GM03348 (cell line): ENCODE measurements at places on chromosomes 2 and 18.
A peak's percentile ranks its signal among the peaks of the same experiment; 100 is the strongest.

DNA sequence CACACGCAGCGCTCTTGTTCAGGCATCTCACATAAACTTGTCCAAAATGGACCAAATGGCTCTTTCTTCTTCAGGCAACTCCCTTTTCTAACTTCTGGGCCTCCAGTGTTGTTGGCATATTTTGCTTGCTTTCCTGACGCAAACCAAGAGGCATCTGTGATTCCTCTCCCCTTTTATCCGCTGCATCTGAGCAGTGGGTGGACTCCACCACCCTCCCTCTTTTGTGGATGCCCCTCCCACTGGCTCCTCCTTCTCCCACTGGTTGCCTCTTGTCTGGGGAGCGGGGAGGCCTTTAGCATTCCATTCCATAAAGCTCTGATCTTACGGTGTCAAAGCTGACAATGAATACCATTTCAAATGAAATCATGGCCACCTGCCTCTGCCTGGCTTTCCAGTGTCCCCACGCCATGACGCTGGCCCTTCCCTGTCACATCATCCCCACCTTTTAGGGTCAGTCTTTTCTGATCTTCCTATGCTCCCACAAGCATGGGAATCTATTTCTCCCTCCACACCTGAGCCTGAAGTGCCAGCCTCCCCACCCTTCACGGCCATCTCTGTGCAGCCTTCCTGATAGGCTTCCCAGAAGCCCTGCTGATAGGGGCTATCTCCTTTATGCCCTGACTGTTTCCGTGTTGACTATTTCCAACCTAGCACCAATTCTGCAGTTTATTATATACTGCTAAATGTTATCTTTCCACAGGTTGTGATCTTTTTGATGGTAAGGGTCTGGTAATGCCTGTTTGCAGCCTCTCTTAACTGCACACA is 51.5 kb downstream of the RPL37A start:
- no peak for DNase-seq

GRCh38 chr2:195494451-195494850 is 162.6 kb upstream of the SLC39A10 start:
- DNase-seq: peak; percentile 15

- DNase-seq: no peak
These were observed 299.7 kb downstream of the TNS1 start for GRCh38 chr2:217703102-217703501.

DNA sequence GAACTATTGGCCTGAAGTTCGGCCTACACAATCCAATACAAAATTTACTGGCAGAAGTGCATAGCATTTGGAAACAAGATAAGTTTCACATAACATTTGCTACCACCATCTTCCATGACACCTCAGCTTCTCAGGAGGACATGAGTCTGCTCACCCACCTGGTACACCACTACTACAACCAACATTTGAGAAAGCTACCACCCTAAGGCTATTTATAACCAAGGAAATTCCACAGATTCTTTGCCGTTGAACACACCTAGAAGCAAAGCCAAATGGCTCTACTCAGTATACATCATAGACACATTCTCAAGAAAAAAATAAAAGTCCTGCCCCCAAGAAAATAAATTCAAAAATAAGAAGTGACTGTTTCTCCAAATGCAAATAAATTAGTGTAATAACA is 145.3 kb downstream of the SPAG16 start:
- no peak for DNase-seq

GRCh38 chr2:197170208-197170607 is 140.4 kb downstream of the ANKRD44 start:
- no peak for DNase-seq

DNA sequence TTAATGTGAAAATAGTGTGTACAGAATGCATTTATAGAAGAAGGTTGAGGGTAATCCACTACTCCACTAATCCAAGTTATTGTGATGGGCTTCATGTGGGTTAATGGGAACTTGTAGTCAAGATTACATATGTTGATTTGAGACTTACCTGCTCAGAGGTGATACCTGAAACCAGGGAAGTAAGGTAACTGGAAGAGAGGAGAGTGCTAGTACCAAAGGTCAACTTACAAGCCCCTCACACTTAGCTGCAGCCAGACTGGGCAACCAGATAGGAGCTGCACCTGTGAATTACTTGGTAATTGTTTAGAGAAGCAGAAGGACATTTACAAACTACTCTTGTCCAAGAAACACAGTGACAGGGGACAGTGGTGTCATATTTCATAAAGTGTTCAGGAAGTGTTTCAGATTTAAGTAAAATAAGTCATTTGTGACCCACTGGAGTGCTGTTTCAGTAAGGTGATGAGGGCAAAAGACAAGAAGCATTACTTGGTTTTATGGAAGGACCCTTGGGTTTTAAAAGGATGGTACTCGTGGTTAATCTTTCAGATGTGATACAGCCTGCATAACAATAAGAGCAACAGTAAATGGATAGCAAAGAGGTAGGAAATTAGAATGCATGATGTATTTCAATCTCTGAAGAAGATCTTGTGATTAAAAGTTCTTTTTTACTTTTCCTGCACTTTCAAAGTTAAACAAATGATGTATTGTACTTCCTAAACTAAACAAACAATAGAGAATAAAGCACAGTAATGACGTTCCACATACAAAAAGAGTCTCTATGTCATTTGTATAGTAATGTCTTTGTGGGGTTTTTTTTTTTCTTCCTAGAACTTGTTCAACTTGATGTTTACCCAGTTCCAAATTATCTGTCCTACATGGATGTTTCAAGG is 189.3 kb downstream of the PHLPP1 start:
- DNase-seq: no peak

DNA sequence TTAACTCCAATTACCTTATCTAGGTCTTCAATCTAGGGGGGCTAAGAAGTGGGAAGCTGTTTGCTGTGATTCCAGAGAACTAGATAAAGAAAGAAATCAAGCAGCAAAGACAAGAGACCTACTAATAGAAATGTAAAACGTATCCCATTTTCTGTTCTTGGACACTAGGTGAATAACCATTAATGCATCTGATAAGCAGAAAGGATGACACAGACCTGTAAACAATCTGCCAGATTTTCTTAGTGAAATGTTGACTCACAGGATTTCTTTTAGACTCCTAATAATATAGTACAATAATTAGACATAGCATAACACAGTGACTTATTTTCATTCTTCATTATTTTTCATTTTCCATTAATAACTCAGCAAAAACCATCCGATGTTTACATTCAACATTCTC is 1.3 kb downstream of the WDR35 start:
- no peak for DNase-seq

DNA sequence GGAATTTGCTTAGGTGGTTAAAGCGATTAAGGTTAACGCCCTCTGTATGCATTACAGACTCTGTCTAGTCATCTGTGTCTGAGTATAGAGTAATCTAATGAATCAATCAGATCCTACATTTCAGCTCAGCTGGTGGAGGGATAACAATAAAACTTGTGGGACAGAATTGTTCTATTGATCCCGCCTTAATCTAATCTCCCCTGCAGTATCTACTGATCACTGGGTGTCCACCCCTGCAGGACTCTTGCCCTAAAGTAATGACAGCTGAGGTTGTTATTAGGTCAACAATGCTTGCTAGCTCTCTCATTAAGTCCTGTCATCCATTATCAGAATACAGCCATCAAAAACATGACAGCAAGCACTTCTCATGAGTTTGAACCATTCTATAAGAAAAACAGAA is 462.6 kb upstream of the TMEFF2 start:
- DNase-seq: no peak

DNA sequence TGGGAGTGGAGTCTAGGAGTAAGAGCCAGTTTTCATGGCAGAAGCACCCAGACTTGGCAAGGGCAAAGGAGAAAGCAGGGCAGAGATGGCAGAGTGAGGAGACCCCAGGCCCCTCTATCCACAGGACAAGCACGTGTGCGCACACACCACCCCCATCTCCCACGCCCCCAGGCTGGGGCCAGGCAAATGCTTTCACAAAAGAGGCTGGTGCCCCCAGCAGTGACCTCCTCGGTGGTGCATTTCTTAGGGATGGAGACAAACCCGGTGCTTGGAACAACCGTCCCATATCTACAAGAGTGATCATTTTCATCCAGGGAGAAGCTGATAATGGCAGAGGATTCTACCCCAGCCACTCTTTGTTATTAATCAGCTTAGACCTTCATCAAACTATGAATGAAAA is 62.0 kb downstream of the KCNF1 start:
- no peak for DNase-seq

GRCh38 chr2:72136933-72137497 is 10.6 kb downstream of the CYP26B1 start:
- DNase-seq: no peak

DNA sequence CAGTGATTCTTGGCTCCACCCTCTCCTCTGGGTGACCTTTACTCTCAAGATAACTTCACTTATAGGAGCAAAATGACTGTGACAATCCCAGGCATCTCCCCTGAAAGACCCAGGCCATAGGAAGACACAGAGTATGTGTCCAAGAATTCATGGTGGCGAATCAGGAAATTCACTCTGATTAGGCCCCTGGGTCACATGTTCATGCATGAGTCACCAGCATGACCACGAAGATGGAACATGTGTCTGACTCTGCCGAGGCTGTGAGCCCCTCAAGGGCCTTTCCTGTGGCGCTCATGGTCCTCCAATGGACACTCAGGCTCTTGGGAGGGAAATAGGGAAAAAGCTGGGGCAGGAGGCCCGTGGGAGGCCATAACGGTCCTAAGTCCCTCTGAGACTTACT is 74.0 kb upstream of the TEX51 start:
- DNase-seq: no peak

- DNase-seq: no peak
These were observed 129.0 kb downstream of the ICOS start for GRCh38 chr2:204065566-204065965.

GRCh38 chr2:144438801-144439631 is 80.9 kb downstream of the ZEB2 start:
- DNase-seq: no peak

DNA sequence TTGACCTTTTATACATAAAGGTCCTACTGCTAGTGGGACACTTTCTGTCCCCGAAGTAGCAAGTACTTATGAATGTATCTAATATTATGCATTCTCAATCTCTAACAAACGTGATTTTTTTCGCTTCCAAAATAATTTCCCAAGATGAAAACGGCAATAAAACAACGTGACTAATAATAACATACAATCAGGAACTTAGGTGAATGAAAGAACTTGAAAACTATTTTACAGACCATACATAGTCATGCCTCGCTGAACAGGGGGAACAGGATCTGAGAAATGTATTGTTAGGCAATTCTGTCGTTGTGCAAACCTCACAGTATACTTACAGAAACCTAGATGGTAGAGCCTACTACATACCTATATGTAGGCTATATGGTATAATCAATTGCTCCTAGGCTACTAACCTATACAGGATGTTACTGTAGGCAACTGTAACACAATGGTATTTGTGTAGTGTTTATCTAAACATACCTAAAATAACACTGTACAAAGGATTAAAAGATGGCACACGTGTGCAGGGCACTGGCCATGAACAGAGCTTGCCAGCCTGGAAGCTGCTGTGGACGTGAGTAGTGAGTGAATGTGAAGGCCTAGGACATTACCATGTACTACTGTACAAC is 2.5 kb downstream of the RTN4 start:
- no peak for DNase-seq

DNA sequence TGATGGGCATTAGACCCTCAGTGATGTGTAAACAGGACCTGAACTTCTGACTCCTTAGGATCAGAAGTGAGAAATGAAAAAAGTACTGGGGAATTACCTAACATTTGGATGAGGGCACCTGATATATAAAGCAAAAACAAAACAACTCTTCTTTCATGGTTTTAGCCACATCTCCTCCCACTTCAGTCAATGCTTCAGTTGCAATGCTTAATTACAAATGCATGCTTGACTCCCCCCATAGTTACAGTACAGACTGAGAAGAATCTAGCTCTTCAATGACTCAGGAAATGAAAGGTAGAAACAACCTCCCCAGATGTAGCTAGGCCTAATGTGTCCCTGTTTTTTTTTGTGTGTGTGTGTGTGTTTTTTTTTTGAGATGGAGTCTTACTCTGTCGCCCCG is 276.8 kb upstream of the POU3F3 start:
- DNase-seq: no peak

- DNase-seq: peak; percentile 85
These were observed 22.2 kb downstream of the LYG1 start for GRCh38 chr2:99278793-99279291.

DNA sequence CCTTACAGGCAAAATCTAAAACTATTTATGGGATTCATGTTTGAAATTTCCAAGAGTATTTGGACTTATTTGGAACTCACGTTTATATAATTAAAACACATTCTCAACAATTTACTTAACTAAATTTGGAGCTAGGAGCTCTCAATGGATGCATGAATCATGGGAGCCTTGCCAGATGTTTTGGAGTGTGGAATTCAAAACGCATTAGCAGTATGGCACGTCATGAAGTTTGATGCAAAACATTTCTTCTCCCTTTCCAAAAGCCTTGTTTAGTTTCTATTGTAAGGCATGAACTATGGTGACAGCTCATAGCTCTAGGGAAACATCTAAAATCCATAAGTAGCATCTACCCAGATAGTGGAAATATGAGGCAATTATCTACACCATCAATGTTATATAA is 701.6 kb downstream of the SATB2 start:
- DNase-seq: peak; percentile 60

GRCh38 chr2:40284797-40285196 is 167.1 kb downstream of the SLC8A1 start:
- DNase-seq: no peak

DNA sequence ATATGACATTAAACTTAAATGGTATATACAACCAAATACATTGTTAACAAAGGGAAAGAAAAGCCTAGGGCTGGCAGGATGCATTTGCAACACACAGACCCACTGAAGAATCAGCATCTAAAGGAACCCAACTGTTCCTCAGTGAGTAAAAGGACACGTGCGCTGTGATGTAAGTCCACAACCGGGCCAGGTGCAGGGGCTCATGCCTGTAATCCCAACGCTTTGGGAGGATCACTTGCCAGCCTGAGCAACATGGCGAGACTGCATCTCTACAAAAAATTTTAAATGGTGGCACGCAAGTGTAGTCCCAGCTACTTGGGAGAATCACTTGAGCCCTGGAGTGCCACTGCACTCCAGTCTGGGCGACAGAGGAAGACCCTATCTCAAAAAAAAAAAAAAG is 3.9 kb downstream of the DTNB start:
- DNase-seq: no peak

GRCh38 chr18:27632706-27633105 is 447.6 kb upstream of the CHST9 start:
- no peak for DNase-seq

- no peak for DNase-seq
These were observed 187.1 kb downstream of the TCF4 start for GRCh38 chr18:55400590-55401541.

DNA sequence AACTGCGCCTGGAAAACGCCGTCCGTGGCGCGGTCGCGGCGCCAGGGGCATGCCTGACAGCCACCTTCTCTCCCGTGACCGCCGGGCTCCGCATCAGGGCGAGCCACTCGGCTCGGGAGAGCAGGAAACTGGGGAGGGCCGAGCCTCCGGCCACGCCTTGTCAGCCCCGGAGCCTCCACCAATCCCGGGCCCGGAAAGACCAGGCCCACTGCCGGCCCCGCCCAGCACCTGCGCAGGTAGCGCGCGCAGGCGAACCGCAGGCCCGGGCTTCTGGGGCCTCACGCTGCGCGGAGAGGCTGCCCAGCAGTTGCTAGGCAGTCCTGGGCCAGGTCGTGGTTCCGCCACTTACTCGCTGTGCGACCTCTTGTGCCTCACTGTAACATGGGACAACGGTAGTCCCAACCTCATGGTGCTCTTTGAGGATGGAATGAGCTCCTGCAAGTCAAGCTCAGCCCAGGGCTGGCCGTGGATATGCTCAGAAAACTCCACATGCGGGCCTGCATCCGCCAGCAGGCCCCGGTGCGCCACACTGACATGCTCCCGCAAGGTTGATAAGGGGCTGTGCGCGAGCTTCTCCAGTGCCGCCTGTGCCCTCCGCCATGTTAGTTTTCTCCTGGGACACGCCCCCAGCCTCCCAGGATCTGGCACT is 97.1 kb downstream of the INHBB start:
- no peak for DNase-seq
